Activated CD4-positive, alpha-beta T cell treated with anti-CD3 and anti-CD28 coated beads, Interleukin-2, amount 50 U/mL, for 4 hours (primary cell): ENCODE measurements at places on chromosomes 3 and 15.

- no peak for DNase-seq
Measured at GRCh38 chr3:177596248-177596815, 399.1 kb upstream of the TBL1XR1 start.

- no peak for DNase-seq
Measured at GRCh38 chr3:175193815-175194518, 334.8 kb downstream of the NAALADL2 start.

- no peak for DNase-seq
Measured at GRCh38 chr15:89091627-89092220, 3.5 kb downstream of the ABHD2 start.

DNA sequence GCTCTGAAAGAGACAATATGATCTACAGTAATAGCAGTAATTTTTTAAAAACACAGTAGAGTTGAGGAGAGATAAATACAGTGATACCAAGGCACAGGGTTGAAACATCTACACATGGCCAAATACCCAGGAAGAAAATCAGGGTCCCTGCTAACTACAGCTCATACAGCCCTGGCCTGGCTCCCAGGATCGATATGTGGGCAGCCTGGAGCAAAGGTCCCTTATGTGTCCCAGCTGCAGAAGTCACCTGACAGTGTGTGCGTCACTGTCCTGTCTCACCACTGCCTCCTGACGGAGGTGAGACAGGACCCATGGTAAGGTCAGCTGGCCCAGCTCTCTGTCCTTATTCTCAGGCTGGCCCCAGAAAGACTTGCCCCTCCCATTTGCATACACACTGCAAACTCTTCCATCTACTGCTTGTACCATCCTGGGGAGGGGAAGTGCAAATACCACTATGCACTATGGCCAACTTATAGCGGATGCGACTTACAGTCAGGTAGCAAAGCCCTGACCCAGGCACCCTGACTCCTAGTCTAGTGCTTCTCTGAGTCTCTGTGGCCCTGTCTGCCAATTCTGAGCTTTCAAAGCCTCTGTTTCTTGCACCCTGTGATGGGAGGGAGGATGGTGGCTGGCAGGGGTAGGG lies 22.0 kb upstream of the BCL2L10 start:
- DNase-seq: no peak

DNA sequence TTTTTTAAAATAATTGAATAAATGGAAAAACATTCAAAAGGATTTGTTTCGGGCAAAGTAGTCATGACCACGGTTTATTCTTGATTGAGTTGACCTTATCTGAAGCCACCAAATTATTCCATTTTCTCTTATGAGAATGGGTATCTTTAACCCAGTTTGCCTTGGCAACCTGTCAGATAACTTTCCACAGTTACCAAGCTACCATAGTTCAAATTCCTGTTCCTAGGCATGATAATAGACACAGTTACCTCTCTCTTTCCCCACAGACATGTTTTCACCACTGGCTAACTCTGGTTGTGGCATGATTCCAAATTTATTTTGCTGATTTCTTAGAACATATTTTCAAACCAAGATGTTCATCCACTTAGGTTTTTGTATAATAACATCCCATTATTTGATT lies 84.9 kb downstream of the NECTIN3 start:
- no peak for DNase-seq

DNA sequence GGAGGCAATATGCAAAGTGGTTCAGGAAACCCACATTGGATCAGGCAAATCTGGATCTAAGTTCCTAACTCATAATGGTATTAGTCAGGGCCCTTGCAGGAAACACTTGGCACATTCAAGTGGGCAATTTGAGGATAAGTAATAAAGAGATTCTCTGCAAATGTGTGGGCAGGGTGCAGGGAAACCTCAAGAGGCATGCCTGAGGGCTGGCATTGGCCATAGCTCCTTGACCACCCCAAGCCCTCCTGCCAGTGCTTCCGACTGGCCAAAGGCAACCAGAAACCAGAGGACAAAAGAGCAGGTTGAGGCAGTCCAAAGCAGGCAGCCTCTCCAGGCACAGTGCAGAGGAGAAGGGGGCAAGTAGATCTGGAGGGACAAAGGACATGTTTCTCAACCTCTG lies 130.8 kb upstream of the SNTN start:
- DNase-seq: no peak

DNA sequence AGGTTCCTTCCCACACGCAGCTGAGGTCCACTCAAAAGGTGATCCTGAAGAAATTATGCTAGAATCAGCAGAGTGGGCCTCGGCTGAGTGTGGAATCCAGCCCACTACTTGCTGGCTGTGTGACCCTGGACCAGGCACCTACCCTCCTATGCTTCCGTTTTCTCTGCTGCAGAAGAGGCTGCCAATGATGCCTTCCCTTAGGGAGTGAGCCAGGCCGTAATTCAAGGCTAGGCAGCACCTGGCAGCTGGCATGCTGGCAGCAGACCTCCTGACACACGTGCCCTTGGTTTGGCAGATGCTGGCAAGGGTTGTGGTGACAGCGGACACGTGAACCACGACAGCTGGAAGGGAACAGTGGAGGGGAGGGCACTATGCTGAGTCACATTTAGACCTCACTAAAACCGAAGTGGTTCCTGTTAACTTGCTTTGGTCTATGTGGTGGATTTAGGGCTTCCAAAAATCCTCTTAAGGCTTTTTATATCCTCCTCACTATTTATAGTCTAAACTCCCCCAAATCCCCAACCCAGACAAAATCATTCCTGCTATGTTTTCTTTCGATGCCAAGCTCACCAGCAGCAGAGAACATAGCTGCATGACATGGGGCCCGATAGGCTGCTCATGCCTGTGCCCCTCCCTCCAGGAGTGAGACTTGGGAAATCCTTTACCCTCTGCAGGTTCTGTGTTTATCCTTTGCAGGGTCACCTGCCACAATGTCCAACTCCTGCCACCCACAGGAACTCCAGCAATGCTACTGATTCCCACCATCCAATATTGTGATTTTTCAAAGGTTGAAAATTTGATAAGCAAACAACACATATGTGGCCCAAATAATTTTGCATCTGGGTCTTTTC lies 10.6 kb upstream of the PCSK6 start:
- no peak for DNase-seq

DNA sequence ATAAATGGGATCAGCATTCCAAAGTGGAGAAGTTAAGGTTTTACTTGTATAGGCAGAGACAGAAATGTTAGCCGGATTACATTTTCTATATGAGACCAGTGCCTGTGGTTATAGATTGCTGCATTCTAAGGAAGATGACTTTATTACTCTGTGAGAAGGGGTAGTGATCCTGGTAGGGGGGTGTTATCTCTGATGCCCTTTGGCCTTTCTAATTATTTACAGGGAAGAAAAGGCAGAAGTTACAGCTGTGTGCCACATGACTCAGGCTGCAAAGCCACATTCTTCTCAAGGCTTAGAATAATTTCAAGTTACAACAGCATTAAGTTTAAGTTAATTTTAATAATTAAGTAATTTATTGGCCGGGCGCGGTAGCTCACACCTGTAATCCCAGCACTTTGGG lies 2.2 kb upstream of the TMC3 start:
- DNase-seq: no peak

DNA sequence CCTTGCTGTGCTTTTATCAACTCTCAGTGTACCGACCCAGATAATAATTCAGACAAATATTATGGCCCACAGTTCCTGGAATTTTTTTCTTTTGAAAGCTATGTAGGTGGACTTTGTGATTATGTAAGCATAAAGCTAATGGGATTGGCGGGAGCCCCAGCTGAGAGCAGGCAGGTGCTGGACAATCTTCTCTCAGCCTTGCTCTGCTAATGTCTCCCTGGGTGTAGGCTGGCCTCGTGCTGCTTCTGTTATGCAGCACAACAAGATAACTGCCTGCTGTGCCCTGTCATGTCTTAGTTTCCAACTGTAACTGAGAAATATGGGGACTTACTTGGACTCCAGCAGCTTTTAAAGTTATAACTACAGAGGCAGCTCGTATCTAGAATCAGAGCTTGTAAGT lies 415.0 kb downstream of the PDCD6IP start:
- DNase-seq: no peak

DNA sequence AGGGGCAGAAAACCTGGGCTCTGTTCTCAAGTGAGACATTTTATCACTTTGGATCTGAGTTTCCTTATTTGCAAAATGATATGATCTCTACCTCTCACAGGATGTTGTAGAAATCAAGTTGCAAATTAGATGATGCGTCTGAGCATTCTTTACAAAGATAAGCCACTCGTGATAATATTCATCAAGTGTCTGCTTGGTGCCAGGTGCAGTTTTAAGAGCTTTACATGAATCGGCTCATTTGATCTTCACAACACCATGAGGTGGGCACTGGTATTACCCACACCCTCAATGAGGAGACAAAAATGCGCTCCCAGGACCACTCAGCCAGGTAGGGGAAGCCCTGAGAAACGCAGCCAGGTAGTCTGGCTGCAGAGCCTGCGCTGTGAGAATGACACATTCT lies 59.1 kb upstream of the CA12 start:
- no peak for DNase-seq

DNA sequence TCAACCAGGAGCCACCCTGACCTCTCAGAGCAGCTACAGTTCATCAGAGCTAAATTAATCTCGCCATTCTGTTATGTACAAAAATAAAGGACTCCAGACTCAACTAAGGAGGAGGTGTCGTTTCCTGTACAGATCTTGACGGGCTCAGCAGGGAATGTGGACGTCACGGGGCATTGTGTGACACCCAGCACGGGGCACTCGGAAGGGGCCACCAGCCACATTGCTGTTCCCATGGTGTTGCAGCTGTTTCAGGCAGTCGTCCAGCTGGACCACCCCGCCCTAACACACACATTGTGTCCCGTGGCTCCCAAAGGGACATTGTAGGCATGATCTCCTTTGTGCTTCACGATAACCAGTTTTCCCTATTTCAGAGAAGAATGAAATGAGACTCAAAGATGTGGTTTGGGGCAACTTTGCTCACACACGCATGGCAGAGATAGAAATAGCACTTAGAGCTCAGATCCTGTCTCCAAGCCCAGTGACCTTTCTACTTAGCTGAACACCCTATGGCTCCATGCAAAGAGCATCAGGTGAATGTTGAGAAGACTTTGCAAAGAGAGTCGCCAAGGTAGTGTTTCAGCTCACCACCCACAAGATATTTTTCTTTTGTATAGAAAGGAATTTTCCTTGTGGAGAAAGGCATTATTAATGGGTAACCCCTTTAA lies 5.5 kb downstream of the SSUH2 start:
- DNase-seq: no peak

DNA sequence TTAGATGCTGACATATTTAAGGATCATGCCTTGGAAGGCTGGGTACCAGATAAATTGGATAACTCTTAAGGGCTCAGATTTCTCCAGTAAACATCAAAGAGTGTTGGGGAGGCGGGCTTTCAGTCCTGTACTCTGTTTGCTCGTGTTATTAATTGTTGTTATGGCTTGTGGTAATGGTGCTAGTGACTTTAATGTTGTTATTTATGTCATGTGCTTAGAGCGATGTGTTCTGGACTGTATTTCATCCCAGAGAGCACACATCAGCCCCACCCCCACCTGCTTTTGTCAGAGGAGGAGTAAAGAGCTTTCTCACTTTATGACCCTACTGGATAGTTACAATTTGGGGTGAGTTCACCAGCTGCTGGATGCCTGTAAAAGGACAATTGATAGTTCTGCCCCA lies 386.3 kb downstream of the EPHB1 start:
- no peak for DNase-seq

DNA sequence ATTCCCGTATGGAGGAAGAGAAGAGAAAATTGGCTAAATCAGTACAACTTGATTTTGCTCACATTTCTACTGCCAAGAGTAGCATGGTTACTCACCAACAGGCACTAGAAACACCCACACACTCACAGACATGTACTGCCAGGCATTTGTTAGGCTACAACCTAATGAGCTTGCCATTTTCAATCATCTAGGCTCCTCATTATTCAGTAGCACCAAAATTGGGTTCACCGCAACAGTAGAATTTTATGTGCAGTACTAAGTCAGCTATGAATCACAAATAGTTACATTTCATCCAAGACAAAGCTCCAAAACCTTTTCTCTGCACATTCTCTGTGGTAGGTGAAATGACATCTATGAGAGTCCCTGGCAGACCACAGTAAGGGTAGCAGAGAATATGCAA lies 15.0 kb upstream of the THUMPD3 start:
- DNase-seq: no peak

- DNase-seq: peak; percentile 67
Measured at GRCh38 chr3:8970971-8971589, 7.8 kb upstream of the RAD18 start.

DNA sequence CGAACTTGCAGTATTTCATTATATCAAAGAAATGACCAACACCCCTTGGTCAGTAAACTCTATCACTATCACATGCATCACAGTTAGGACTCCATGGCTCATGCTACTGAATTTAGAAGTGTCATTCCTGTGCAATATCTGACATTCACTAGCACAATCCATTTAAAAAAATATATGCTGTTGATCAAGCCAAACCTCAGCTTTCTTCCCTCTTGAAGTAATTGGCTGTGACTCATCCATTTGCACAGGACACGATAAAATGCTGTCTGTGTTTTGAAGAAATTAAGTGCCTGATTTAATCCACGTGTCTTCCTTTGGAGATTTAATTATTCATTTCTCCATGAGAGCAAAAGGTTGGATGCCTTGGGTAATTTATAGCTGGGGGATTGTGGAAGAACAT lies 38.9 kb downstream of the CPNE4 start:
- no peak for DNase-seq

- no peak for DNase-seq
Measured at GRCh38 chr3:159322322-159322939, 520.6 kb downstream of the MFSD1 start.

GRCh38 chr15:33963831-33964664 lies 4.2 kb upstream of the CHRM5 start:
- DNase-seq: no peak

- no peak for DNase-seq
Measured at GRCh38 chr3:114640126-114640525, 346.3 kb downstream of the TIGIT start.

- no peak for DNase-seq
Measured at GRCh38 chr15:52303093-52303772, 7.6 kb upstream of the MYO5C start.

DNA sequence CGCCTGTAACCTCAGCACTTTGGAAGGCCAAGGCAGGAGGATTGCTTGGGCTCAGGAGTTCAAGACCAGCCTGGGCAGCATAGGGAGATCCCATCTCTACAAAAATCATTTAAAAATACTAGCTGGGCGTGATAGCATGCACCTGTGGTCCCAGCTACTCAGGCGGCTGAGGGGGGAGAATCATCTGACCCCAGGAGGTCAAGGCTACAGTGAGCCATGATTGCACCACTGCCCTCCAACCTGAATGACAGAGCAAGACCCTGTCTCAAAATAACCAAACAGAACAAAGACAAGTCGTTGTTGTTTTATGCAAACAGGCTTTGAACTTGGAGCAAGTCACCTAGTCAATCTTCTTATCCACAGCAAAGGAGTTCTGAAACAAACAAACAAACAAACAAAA lies 82.0 kb upstream of the AKAP13 start:
- no peak for DNase-seq

DNA sequence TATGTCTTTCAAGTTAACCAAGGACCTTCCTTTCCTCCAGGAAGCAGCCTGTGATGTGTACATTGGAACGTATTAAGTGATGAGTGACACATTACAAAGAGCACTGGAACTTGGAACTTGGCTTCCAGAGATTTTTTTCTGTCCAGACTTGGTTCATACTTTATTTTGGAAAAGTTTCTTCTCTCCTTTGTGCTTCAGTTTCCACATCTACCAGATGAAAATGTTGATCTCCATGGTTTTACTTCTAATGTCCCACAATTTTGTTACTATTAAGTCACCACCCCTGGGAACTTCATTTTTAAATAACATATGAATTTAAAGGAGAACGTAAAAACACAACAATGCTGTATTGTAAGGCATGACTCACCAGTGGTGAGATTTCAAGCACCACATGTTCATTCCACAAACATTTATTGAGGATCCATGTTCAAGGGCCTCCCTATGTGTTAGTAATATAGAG lies 290.7 kb upstream of the LMCD1 start:
- no peak for DNase-seq
